ENCODE measurements at places on chromosomes 5 and 9. TPM values are rescaled to one million over a fixed set of nuclear protein-coding genes. Genes with fewer than 3 reads are reported as not detected.

BRINP1 gene
- 0.40 TPM for total RNA-seq

SRA1 gene
- total RNA-seq, result 32.2 TPM

FAM151B gene
- 3.5 TPM for total RNA-seq

CDX1 gene
- total RNA-seq, result not detected

GPR150 gene
- 1.9 TPM for total RNA-seq

SCGB3A1 gene
- not detected for total RNA-seq

SLC1A1 gene
- total RNA-seq, result 12.4 TPM

PCDHA1 gene
- total RNA-seq, result not detected

OR1J2 gene
- not detected for total RNA-seq

IL9 gene
- not detected for total RNA-seq

RAB3C gene
- total RNA-seq, result 0.27 TPM

CDC20B gene
- total RNA-seq, result not detected

PCDHB8 gene
- not detected for total RNA-seq

PCDHA9 gene
- 0.13 TPM for total RNA-seq

PCDHA12 gene
- not detected for total RNA-seq

PCDHGA8 gene
- 0.15 TPM for total RNA-seq

AQP7 gene
- 0.07 TPM for total RNA-seq

NUP214 gene
- total RNA-seq, result 22.9 TPM

IL5 gene
- not detected for total RNA-seq

ABLIM3 gene
- total RNA-seq, result 51.7 TPM

DMRT1 gene
- not detected for total RNA-seq

Measured in mammary microvascular endothelial cell (primary cell).